ENCODE measurements at places on chromosomes 2 and 18.

- no peak for DNase-seq
Measured at GRCh38 chr2:149873936-149874335, 286.4 kb upstream of the MMADHC start.

GRCh38 chr2:39492095-39492590 is 55.1 kb upstream of the MAP4K3 start:
- no peak for DNase-seq

DNA sequence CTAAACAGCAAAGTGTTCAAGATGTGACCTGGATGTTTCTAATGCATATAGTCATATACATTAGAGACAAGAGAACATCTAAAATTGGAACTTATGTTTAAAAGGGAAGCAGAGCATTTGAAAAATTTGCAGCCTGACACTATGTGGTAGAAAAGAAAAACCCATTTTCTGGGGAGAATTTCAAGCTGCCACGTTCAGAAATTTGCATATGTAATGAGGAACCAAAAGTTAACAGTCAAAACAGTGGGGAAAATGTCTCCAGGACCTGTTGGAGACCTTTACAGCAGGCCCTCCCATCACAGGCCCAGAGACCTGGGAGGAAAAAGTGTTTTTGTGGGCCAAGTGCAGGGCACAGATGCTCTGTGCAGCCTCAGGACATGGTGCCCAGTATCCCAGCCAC is 8.2 kb upstream of the TMEM18 start:
- no peak for DNase-seq

DNA sequence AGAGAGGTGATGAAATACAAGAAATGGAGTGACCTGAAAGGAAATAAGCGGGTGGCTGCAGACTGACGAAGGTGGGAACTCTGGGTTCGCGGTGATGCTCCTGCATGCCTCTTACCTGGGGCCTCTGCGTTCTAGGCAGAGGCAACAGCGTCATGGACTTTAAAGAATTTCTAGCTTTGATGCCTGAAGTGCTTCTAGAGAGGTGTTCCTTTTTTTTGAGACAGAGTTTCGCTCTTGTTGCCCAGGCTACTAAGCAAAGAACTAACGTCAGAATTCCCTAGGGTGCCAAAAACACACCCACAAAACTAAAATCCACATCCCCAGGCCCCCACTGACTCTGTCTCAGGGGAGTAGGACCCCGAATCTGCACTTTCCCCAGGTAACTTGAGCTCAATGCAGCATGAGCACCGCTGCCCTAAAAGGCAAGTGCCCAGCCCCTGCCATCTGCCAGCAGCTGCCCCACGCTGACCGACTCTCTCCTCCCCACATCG is 110.5 kb upstream of the ID2 start:
- DNase-seq = no peak

GRCh38 chr2:205386109-205386508 is 296.2 kb upstream of the NRP2 start:
- DNase-seq = no peak

DNA sequence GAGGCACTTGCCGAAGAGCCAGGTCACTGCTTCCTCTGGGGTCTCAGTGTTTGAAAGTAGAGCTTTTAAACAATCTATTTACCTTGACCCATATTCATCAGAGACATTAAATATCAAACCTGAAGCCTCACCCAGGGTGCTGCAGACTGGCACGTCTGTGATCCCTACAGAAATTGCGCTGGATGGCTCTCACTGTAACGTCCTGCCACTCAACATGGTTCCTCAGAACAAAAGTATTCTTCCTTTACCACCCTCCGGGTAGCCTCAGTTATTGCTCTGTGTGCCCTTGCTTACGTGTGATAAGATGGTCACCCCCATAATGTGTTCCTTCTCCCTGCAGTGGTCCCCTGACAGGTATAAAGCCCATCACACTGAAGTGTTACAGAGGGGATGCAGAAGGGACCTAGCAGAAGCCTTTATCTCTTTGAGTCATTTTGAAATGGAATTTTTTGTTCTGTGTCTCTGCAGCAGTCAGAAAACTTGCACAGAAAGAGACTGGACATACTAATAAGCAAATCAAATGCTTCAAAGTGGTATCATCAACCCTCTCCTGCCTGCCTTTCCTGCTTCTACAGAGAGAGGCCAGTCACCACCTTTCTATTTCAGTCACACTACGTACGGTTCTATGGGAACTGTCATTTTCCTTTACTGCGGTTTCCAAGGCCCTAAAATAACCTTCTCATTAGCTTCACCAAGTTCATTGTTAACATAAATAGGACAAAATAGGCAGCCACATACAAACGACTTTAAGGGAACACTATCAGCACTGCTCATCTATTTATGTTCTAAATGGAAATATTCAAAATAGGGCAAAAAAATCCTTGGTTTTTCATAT is 86.8 kb downstream of the METTL8 start:
- DNase-seq = no peak

- DNase-seq = no peak
Measured at GRCh38 chr2:56981554-56981953, 797.8 kb downstream of the CCDC85A start.

DNA sequence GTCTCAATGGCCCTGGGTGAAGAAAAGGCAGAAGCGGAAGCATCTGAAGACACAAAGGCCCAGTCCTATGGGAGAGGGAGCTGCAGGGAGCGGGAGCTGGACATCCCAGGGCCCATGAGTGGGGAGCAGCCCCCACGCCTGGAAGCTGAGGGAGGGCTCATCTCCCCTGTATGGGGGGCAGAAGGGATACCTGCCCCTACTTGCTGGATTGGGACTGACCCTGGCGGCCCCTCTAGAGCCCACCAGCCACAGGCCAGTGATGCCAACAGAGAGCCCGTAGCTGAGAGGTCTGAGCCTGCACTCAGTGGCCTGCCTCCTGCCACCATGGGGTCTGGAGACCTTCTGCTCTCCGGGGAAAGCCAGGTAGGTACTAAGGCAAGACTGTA is 13.2 kb downstream of the CEP68 start:
- DNase-seq = no peak
